ENCODE measurements at places on chromosomes 12 and 14.

DNA sequence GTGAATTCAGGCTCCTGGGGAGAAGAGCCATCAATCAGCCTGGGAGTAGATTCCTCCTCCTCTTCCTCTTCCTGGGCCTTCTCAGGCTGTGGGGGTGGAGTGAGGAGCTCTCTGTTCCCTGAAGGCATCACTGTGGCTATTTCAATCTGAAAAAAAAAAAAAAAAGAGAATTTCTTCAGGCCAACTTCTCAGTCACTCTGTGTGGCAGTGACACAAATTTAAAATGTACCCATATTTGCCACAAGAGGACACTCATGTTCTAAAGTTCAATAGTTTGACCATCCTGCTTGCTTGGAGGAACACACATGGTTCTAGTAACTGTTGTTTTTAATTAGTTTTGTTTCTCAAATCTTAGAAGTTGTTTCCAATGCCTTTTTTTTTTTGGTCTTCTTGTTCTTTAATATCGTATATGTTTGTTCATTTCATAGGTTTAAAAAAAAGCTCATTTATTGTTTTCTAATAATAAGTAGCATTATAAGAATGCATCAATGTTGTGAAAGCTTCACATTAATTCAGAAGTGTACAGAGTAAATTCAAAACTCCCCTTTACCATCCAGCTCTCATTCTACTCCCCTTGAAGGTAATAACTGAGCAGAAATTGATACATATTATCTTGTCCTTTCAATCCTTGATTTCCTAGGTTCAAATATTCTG is 23.3 kb upstream of the CCER1 start:
- DNase-seq: peak; percentile 79

DNA sequence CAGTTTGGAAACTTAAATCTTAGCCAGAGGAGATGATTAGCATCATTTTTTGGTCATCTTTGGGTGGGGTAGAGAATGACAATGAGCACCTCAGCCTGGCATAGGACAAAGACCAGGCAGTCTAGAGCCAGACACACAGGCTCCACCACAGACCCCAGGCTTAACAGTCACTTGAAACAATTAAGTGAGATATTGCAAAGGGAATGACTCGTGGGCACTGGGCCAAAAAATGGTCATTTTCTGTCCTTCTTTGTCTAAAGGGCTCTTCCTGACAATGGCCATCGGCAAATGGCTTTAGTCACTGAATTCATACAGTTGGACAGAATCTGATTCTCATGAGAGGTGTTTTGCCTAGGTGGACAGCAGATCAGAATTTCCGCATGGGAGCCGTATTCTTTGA is 78.0 kb upstream of the DICER1 start:
- DNase-seq: peak; percentile 16

GRCh38 chr14:34614638-34615037 is 15.3 kb downstream of the SNX6 start:
- no peak for DNase-seq

GRCh38 chr12:5796171-5796958 is 148.7 kb downstream of the ANO2 start:
- peak; percentile 36 for DNase-seq

DNA sequence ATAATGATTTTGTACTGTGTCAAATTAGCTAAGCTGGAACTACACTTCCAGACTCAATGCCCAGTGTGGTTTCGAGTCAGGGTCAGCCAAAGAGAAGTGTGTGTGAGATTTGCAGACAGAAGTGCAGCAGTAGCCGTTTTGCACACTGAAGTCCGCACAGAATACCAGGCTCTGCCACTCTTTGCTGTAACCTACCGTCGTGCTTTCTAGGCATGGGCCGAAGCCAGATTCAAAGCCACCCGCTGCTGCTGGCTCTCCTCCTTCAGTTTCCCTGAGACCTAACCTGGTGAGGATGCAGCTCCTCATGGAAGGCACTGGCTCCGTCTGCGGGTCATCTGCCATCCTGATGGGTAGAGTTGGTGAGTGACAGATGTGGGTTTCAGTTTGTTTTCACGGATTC is 48.8 kb downstream of the LRTM2 start:
- no peak for DNase-seq

GRCh38 chr12:59431266-59431665 is 164.6 kb upstream of the SLC16A7 start:
- peak; percentile 39 for DNase-seq

- DNase-seq: no peak
Measured at GRCh38 chr14:102828151-102828550, 50.9 kb downstream of the TRAF3 start.

Measured in GM23248 (cell line).